Sigmoid colon (tissue), 7 donors: ENCODE measurements at places on chromosomes 1 and 21. TPM values are rescaled to one million over a fixed set of nuclear protein-coding genes. Genes with fewer than 3 reads are reported as not detected.

- H3K27me3 ChIP-seq: no peaks in the 10 kb centered on the region
- H3K36me3 ChIP-seq: no peaks in the 10 kb centered on the region
- H3K4me3 ChIP-seq: no peak overlapping the region
- no peak for DNase-seq
- H3K4me1 ChIP-seq: no peaks in the 10 kb centered on the region
- H3K27ac ChIP-seq: no peak overlapping the region
Observed at GRCh38 chr1:224696021-224696420, 79.9 kb downstream of the CNIH3 start.

DNA sequence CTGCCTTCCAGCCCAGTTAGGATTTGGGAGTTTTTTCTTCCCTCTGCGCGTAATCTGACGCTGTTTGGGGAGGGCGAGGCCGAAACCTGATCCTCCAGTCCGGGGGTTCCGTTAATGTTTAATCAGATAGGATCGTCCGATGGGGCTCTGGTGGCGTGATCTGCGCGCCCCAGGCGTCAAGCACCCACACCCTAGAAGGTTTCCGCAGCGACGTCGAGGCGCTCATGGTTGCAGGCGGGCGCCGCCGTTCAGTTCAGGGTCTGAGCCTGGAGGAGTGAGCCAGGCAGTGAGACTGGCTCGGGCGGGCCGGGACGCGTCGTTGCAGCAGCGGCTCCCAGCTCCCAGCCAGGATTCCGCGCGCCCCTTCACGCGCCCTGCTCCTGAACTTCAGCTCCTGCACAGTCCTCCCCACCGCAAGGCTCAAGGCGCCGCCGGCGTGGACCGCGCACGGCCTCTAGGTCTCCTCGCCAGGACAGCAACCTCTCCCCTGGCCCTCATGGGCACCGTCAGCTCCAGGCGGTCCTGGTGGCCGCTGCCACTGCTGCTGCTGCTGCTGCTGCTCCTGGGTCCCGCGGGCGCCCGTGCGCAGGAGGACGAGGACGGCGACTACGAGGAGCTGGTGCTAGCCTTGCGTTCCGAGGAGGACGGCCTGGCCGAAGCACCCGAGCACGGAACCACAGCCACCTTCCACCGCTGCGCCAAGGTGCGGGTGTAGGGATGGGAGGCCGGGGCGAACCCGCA is at the start of gene PCSK9:
TSS of gene PCSK9 (plus strand) at position 207 of the 741 bp plus-strand sequence. CDS start at position 497, 290 bp downstream.
- DNase-seq: no peak
- no peak within 1 kb of the TSS for H3K27ac ChIP-seq
- H3K27me3 ChIP-seq: peaks cover 32% of the 10 kb centered on the region
- no peaks in the 10 kb centered on the region for H3K36me3 ChIP-seq

DNA sequence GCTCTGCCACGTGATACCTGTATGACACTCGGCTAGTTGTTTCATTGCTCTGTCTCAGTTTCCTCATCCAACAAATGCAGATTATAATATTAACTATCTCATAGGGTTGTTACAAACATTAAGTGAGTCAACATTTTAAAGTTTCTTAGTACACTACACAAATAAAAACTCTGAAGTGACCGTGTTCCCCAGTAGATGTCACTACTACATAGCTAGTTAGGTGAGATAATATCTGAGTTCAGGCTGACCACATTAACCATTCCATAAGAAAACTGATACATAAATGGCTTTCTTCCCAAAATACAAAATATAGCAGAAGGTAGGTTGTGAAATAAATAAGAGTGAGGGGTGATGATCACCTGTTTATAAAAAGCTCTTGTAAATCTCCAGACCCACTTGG is 214.1 kb downstream of the NUF2 start:
- DNase-seq: no peak
- H3K4me3 ChIP-seq: no peak overlapping the region
- H3K36me3 ChIP-seq: no peaks in the 10 kb centered on the region
- H3K4me1 ChIP-seq: no peaks in the 10 kb centered on the region
- H3K27ac ChIP-seq: no peak overlapping the region

SLAMF7 gene
- 0.41 TPM for total RNA-seq
